ENCODE measurements at places on chromosomes 7 and 10.

DNA sequence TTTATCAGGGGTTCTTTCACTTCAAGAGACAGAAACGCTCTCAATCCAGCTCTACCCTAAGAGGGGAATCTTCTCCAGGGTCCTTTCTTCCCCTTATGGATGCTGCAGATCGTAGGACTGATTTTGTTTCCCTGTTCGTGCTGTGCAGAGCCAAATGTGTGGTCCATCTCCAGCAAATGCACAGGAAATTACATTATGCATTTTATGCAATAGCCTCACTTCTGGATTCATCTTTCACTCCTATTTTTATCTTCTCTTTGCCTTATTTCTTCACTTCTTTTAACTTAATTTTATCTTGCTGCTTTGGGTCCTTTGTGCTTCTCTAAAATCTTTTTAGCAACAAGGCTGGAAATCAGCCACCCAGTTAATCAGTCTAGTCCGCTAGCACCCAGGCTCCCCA, 184.5 kb upstream of the INHBA start:
- no peak for DNase-seq

GRCh38 chr7:152660021-152660420, 15.9 kb downstream of the XRCC2 start:
- no peak for DNase-seq

- DNase-seq, result no peak
These were observed 9.2 kb downstream of the OR2A5 start for GRCh38 chr7:144057954-144058353.

- no peak for DNase-seq
These were observed 112.1 kb downstream of the SGMS1 start for GRCh38 chr10:50511492-50512213.

DNA sequence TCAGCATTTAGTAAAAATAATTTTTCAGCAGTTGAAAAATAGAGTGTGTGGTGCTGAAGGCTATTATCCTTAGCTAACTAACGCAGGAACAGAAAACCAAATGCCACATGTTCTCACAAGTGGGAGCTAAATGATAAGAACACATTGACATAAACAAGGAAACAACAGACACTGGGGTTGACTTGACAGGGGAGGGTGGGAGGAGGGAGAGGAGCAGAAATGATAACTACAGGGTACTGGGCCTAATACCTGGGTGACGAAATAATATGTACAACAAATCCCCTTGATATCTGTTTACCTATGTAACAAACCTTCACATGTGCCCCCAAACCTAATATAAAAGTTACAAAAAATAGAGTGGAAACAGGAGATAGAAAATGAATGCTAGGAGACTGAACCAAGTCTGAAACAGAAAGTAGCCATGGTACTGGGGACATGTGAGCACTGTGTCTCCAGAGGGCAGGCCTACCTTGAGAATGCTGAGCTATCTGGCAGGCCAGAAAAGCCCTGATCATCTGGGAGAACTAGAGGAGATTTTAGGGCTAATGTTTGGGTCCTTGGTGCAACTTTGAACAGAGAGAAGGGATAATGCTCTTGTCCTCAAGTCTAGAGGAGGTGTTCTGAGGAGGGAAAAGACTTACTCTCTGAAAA, 4.7 kb upstream of the EFCAB10 start:
- no peak for DNase-seq

- no peak for DNase-seq
These were observed 20.9 kb downstream of the NPS start for GRCh38 chr10:127570036-127570435.

- no peak for DNase-seq
These were observed 17.1 kb upstream of the HK1 start for GRCh38 chr10:69261184-69261583.

DNA sequence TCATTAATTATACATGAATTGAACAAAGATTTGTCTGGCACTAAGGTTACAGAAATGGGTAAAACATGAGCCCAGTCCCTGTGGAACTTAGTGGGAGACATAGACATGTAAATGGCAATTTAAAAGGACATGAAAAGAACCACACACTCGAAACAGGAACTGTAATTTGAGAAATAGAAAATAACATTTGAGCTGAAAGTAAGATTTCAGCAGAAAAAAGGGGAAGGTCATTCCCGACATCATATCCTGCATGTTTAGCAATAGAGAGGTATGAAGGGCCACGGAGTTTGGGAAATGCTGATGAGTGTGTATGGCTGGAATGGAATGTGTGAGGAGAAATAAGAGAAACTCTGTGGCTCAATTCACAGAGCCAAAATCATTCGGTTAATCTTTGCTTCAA, 175.4 kb upstream of the AHR start:
- DNase-seq, result no peak

DNA sequence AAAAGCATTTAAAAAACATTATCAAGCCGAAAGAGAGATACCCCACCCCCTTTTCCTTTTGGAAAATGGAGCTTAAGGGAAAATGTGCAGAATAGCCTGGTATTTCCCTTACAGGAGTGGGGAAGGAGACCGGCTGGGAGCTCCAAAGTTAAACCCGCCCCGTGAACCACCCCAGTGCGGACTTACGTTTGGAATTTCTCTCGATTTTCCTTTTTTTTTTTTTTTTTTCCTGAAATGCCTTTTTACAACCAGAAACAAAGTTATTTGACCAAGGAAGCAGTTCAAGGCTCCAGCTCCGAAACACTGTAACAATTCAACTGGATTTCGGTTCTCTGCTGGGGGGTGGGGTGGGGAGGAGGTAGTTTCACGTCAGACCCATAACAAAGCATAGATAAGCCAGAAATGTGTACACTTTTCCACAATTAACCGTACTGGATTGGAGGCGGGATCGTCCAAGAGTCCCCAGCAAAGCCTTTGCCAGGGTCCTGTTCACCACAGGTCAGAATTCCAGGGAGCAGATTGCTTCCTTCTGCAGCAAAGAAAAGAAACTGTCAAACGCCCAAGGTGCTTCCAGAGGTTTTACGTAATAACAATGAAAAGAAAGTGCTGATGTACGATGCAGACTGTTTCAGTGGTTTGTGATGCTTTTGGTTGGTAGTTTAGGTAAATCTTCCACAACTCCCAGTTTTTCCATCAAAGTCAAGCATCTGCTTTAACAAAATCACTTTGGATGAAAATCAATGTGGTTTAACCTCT, 6.7 kb downstream of the SKIDA1 start:
- DNase-seq, result no peak

DNA sequence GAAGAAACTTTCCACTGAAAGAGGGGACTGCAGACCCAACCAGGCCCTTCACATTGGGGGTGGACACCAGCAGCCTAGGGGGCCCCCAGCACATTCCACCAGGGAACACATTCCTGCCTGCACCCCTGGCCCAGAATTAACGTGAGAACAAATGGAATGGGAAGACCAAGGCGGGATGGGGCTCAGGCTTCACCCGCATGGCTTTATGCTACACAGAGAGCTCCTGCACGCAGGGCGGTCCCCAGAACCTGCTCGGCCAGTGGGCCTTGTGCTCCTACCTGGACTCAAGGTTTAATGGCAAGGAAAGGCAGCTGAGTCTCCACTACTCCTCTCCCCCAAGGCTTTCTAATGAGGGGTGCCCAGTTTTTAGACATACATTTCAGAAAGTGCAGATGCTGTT, 146.3 kb upstream of the GPR26 start:
- DNase-seq, result no peak

- DNase-seq, result no peak
These were observed 41.9 kb upstream of the PRKAR2B start for GRCh38 chr7:107002529-107002998.

- DNase-seq, result no peak
These were observed 27.0 kb downstream of the CDK6 start for GRCh38 chr7:92809397-92809759.

Measured in stimulated activated CD8-positive, alpha-beta memory T cell treated with anti-CD3 and anti-CD28 coated beads, Interleukin-15, amount 100 ng/mL, for 48 hours (primary cell).